ENCODE measurements at places on chromosomes 7 and 10.

- no peak for DNase-seq
These were observed 599.0 kb downstream of the TNS3 start for GRCh38 chr7:46982928-46983327.

- DNase-seq, result no peak
These were observed 2.0 kb upstream of the MTG1 start for GRCh38 chr10:133391761-133392518.

GRCh38 chr7:69526570-69526969, 71.7 kb upstream of the AUTS2 start:
- no peak for DNase-seq

DNA sequence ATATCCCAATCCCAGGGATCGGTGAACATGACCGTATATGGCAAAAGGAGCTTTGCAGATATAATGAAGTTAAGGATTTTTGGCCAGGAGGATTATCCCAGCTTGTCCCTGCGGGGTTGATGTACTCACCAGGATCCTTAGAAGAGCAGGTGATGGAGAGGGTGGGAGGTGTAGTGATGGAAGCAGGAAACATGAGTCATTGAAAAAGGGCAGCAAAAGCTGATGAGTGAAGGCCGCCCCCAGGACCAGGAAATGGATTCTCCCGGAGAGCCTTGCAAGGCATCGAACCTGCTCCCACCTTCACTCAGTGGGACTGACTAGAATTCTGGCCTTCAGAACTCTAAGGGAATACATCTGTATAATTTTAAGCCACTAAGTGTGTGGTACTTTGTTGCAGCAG, 5.2 kb upstream of the NUPR2 start:
- DNase-seq, result no peak

DNA sequence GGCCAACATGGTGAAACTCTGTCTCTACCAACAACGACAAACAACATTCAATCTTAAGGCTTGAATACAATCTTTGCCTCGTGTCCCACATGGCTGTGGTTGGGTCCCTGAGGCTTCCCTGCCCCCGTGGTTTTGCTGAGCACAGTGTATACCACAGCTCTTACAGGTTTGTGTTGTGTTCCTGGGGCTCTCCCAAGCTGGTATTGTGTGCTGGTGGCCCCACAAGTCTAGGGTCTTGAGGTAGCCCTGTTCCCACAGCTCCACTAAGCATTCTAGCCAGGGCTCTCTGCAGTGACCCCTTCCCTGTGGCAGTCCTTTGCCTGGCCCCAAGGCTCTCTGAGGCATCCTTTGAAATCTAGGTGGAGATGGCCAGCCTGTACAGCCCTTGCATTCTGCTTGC, 68.0 kb upstream of the CCNY start:
- DNase-seq, result no peak

- no peak for DNase-seq
These were observed 210.8 kb downstream of the CCSER2 start for GRCh38 chr10:84539216-84539615.

DNA sequence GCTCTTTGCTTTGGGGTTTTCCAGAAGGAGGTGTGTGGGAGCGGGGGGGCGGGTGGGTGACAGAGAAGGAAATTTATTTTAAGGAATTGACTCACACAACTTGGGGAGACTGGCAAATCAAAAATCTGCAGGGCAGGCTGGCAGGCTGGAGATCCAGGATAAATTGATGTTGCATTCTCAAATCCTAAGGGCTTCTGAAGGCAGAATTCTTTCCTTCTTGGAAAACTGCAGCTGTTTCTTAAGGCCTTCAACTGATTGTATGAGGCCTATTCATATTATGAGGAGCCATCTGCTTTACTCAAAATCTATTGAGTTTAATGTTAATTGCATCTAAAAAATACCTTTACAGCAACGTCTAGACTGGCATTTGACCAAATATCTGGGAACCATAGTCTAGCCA, 1528.8 kb upstream of the LRRTM3 start:
- DNase-seq, result no peak

GRCh38 chr10:124923684-124924083, 18.2 kb upstream of the ZRANB1 start:
- no peak for DNase-seq

DNA sequence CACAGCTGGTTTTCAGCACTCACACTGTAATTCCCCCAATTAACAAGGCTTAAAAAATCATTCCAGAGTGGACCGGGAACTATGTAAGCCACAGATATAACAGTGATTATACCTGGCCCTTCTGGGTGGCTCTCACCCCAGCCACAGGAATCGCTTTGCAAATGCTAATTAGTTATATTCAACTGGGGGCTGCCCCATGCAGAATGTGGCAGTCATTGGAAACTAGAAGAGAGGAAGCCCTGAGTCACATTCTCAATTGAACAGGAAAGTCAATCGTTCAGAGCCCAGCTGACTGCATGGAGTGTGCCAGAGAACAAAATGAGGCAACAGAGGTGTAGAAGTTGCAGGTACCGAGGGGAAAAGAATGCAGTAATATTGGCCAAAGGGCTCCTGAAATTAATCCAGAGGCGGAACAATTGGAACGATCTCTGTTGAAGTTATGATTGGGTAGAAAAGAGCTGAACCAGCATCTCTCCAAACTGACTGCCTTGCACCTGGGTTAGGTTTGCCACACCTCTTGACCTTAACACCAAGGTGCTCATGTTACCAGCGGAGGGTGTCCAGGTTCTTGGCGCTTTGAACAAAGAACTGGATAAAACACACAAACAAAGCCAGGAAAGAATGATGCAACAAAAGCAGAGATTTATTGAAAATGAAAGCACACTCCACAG, 909.7 kb upstream of the AUTS2 start:
- DNase-seq, result no peak

GRCh38 chr7:139571190-139571589, 47.7 kb downstream of the CLEC2L start:
- DNase-seq, result no peak

DNA sequence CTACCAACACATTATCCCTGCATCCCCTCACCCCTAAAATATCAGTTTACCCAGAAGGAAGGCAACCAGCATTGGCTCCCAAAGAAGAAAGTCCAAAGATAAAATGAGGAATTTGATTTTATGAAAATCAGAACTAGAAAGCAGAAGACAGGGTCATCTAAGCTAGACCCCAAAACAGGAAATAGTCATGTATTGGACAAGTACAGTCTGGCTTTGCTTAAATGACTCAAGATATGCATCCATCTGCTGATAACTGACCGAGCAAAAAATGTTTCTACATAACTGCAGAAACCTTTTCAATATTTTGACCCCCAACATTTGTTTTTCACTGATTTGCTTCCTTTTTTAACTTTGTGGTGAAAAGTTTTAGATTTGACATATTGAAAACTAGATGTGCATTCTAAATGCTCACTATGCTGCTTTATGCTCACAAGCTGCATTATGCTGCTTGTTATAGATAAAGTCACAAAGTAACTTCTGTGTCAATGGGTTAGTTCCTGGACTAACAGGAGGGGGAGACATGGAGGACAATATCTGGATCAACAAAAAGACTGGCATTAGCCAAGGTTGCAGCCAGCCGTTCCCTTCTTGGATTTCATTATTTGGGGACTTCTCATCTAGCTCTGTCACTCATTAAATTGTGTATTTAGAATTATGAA, 227.0 kb downstream of the INHBA start:
- DNase-seq, result no peak

- DNase-seq, result no peak
These were observed 35.8 kb downstream of the SLC26A4 start for GRCh38 chr7:107696330-107696946.

GRCh38 chr10:23095966-23096801, 805 bp downstream of the MSRB2 start:
- DNase-seq, result peak; percentile 32

GRCh38 chr7:93043385-93043985, 74.3 kb downstream of the SAMD9 start:
- no peak for DNase-seq

DNA sequence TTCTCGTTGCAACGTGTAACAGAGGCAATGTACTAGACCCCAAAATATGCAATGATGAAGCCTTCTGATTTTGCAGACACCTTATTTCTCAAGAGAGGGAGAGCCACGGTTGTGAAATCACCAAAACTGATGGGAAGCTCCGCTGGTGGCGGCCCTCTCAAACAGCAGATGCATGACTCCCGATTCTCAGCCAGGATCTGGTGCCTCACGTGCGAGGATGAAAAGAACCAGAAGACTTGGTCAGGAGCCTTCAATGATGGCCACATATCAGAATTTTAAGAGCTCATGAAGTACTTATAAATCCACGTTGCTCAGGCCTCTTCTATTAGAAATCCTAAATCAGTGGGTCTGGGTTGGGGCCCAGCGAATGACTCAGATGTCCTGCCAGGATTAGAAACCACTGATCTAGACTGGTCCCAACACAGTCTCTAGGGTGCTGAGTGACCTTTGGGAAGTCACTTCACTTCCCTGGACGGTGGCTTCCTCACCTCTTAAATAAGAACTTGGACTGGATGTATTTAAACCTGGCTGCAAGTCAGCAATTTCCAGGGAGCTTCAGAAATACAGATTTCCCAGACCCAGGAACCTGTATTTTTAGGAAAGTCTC, 41.9 kb upstream of the FAM180A start:
- DNase-seq, result no peak

- no peak for DNase-seq
These were observed 40.3 kb downstream of the FAM20C start for GRCh38 chr7:232410-233248.

GRCh38 chr7:124893140-124893827, 36.3 kb downstream of the POT1 start:
- DNase-seq, result no peak

DNA sequence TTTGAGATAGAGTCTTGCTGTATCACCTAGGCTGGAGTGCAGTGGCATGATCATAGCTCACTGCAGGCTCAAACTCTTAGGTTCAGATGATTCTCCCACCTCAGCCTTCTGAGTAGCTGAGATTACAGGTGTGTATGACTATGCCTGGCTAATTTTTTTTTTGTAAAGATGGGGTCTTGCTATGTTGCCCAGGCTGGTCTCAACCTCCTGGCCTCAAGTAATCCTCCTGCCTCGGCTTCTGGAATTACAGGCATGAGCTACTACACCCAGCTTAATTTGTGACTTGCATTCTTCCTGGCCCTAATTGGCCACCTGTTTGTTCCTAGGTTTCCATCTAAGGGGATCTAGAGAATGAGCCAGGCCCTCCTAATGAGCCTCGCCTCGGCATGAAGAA, 9.3 kb downstream of the ARHGAP22 start:
- no peak for DNase-seq

- DNase-seq, result no peak
These were observed 138.7 kb upstream of the ADO start for GRCh38 chr10:62665771-62666170.

GRCh38 chr10:37549054-37549453, 308.4 kb downstream of the ZNF248 start:
- no peak for DNase-seq

GRCh38 chr7:50431316-50431715, 18.8 kb downstream of the FIGNL1 start:
- no peak for DNase-seq

- DNase-seq, result no peak
These were observed 269.0 kb upstream of the PHF14 start for GRCh38 chr7:10704653-10705052.

DNA sequence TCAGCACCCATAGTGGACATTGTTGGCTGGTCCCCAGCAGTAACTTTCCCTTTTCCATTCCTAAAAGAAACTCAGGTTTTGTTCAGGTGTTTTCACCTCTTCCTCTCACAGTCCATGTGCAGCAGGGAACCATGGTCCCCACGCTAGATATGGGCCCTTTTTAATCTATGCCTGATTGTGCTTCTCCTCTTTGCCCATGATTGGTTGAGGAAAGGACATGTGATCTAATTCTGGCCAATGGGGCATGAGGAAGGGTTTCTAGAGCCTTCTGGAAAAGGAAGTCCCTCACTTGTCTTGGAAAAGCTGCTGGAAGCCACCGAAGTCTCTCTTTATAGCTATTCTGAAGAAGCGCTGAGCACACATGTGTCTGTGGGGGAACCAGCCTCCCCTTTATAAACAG, 330.7 kb downstream of the ACTR3B start:
- DNase-seq, result no peak

GRCh38 chr7:121351682-121352081, 22.9 kb downstream of the WNT16 start:
- no peak for DNase-seq

GRCh38 chr7:103447073-103447960, 1.3 kb upstream of the SLC26A5 start:
- peak; percentile 76 for DNase-seq

- DNase-seq, result no peak
These were observed 340.6 kb downstream of the SH2D4B start for GRCh38 chr10:80878330-80878729.

- no peak for DNase-seq
These were observed 74.6 kb upstream of the PRSS58 start for GRCh38 chr7:142332421-142332820.

GRCh38 chr10:33732161-33732680, 397.8 kb upstream of the NRP1 start:
- DNase-seq, result no peak
